Hepatic stellate cell (primary cell): ENCODE measurements at places on chromosomes 5 and 9.

DNA sequence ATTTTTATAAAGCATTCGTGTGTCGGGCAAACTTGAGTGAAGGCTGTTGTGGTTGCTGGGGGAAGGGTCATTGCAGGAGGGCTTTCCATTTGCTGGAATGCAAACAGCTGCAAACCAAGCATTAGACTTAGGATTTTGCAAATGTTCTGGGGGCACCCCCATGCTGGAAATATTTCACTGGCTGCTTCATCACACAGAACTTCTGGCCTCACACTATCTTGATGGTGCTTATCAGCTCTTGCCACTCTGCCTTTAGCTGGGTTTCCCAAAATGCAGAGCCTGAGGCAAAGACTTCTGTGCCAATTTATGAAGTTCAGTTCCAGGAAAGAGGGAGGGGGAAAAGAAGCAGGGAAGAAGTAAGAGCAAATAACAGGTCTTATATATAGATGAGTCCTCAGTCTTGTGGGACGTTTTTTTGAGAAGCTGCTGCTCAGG is 8.6 kb upstream of the COL15A1 start:
- DNase-seq, result no peak

GRCh38 chr9:137180491-137180890 is 7.9 kb downstream of the ANAPC2 start:
- DNase-seq, result no peak

GRCh38 chr9:126401107-126401506 is 74.5 kb downstream of the MVB12B start:
- DNase-seq, result no peak

- DNase-seq, result no peak
Observed at GRCh38 chr5:16585041-16585667, 31.6 kb downstream of the RETREG1 start.

DNA sequence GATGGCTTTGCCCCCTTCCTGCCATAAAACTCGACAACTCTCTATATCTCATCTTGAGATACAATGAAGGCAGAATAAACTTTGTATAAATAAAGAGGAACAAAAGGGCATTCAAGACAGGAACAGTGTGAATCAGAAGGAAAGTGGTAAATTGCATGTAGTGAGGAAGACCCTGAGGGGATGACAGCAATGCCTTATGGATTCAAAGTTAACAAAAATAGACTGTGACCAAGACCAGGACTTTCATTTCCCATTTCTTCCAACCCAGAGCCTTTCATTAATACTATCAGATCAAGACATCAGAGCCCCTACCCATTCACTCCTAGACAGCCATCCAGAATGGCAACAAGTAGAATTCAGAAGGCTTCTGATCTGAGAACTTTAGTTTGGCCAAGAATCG is 46.4 kb upstream of the ZNF462 start:
- no peak for DNase-seq
